ENCODE measurements at places on chromosomes 1 and 21.

DNA sequence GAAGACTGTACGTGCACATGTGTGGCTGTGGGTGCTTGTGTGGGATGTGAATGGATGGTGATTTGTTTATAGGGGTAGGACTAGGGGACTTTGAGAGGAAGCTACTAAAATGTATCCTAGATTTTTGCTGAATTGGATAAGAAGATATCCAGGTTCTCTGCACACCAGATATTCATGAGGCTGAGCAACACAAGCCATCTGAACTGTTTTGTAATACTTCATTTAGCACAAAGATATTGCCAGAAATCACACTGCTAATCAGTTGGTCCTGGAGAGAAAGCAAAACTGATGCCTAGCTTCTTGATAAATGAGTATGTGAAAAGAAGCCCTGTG, 135.3 kb downstream of the NOS1AP start:
- no peak for DNase-seq

DNA sequence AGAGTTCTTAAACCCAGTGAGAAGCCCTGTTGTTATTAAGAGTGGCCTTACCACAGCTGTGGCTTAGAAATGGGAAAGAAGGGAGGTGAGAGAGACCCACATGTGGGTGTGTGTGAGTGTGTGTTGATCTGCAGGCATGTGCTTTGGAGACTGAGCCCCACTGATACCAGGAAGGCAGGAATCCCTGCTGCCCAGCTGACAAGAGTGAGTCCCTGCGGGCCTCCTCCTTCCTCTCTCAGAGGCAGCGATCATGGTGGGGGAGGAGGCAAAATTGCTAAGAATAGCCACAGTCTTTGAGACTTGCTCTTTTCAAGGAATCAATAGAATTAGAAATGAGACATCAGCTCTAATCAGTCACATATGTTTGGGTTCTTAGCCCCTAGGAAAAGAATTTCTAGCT, 87.0 kb upstream of the WARS2 start:
- no peak for DNase-seq

DNA sequence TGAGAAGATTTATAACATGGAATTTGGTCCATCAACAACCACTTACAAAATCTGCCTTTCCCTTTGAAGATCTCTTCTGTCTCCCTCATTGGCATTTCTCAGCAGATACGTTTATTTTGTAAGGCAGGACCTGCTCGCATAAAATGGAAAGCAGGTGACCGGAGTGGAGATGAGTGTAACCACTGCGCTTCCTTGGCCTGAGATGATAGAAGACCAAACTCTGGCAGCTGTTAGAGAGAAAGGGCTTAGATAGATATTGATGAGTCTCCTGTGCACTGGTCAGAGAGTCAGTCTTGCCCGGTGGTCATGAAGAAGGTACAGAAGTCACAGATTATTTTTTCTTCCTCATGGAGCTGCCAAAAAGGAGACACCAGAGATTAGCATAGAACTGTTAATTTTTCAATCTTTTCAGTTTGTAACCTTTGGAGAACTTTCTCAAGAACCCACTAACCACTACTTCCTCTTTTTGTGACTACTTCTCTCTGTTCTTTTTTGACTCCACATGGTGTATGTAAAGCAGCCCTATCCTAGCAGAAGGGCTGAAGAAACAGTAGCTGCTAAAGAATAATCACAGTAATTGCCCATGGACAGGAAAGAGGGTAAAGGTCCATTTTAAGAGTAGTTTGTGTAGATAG, 47.6 kb downstream of the FCRL3 start:
- no peak for DNase-seq

DNA sequence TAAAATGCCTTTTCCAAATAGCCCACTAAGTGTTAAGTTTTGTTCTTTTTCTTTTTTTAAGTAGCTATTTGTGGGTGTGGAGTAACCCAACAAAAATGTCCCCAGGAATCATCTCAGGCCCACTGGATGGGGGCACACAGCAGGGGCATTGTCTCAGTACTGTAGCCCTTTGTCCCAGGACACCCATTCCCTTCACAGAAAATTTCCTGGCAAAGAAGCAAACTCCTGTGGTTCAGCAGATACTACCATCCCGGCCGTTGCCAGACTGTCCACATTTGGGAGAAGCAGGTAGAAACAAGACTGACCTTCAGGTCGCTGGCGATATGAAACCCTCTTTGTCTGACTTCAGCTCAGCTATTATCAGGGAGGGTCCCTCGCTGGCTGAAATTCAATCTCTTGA, 23.7 kb upstream of the SRRM1 start:
- DNase-seq = no peak

DNA sequence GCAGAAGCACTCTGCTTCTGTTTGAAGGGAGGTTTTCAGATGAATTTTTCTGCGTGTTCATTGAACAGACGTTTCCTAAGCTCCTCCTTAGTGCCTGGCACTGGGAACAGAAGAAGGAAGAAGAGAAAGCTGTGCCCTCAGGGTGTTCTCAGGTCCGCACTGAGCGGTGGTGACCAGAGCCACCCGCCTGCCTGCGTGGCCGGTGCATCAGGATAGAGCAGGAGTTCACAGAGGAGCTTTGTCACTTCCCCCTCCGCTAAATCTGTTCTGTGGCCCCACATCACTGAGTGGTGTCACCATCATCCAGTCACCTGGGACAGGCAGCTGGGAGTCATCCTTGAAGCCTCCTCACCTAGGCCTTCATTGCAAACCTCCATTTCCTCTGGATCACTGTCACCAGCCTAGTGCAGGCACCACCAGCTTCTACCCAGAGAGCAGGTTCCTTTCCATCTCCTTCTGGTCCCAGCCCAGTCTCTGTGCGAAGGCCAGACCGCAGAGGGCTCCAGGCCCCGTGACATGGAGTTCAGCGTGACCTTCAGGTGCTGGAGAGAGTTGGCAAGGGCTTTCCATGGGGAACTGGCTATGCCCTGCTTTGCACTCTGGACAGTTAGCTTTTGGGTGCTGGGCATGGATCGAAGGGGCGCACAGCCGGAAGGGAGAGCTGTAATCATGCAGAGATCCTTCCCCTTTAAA, 21.7 kb downstream of the PARK7 start:
- no peak for DNase-seq

DNA sequence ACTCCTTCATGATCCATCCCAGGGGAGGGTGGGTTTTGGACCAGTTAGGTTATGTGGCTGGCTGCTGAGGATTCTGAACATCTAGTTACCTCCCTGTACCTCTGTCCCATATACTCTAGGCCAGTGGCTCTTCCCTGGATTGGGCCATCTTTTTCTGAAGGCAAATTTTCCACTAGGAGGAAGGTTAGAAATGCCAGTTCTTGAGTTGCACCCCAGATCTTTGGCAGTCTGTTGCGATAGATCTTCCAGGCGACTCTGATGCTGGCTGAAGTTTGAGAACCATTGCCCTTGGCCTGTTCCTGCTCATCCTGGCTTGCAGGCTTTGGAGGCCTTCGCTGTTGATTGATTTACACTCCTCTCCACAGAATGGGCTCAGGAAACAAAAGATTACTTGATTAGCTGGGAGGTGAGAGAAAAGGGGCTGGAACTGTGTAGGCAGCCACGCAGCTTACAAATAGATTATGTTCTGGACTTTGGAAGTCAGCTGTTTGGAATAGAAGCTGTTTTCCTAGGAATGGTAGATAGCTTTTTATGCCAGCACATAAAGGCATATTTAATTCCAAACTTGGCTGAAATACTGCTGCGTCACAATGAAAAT, 110.1 kb downstream of the MRPS6 start:
- DNase-seq = no peak

DNA sequence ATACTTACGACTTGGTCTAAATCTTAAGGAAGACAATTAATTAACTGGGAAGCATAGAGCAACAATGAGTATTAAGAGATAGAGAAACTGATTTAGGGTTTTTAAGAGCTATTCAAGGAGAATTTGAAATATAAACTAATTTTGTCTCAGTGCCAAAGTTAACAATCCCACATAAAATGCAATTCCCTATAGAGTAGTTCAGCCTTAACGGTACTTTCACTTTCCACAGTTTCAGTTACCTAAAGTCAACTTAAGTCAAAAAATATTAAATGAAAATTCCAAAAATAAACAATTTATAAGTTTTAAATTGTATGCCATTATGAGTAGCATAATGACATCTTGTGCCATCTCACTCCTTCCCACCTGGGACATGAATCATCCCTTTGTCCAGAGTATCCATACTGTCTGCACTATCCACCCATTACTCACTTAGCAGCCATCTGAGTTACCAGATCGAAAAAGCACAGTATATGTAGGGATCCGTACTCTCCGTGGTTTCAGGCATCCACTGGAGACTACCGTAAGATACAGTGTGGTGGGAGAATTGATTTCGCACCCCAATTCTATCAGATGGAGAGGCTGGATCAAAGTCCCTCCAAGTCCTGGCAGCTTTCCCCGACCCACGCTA, 4.8 kb upstream of the SARS1 start:
- no peak for DNase-seq

DNA sequence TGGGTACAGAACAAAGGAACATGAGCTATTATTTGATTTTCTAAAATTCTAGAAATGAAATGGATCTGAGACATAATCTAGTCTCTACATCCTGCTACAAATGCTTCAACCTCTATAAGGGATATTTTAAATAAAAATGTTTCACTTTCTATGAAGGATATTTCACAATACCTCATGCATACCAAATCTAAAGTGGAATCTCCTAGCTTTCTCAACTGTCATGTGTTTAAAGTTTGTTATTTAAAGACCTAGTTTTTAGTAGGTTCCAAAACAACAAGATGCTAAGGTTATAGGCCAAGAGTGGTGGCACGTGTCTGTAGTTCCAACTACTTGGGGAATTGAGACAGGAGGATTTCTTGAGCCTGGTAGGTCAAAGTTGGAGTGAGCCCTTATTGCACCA, 47.6 kb downstream of the KDM5B start:
- DNase-seq = no peak

DNA sequence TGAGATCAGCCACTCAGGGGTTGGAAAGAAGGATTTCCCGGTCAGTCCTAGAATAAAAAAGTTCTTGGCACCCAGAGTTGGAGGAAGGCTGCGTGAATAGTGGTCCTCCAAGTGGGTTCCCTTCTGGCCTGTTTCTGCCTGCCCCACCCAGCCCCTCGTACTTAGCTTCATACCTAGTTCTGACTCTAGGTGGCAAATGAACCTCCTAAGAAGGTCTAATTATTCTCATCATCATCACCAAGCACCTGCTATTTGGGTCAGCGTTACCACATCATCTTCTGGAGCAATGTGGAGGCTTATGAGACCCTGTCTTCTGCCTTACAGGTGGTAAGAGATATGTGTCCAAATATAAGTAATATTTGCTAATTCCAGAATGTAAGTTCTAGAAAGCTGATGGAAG, 35.9 kb upstream of the NFASC start:
- no peak for DNase-seq

GRCh38 chr1:207831517-207832327, 79.2 kb downstream of the CD34 start:
- DNase-seq = peak; percentile 68
